ENCODE measurements at places on chromosomes 2 and 18. TPM values are rescaled to one million over a fixed set of nuclear protein-coding genes. Genes with fewer than 3 reads are reported as not detected.

ABCB11 gene
- not detected for total RNA-seq

LRRC30 gene
- not detected for total RNA-seq

ATP6V1B1 gene
- 0.09 TPM for total RNA-seq

DPP4 gene
- 203 TPM for total RNA-seq

IGFBP5 gene
- total RNA-seq, result 334 TPM

INHBB gene
- not detected for total RNA-seq

CNTNAP5 gene
- not detected for total RNA-seq

MYO3B gene
- 0.33 TPM for total RNA-seq

CD8B2 gene
- not detected for total RNA-seq

HNMT gene
- 32.2 TPM for total RNA-seq

LYPD6B gene
- total RNA-seq, result not detected

CHRNA1 gene
- total RNA-seq, result not detected

PECR gene
- 7.0 TPM for total RNA-seq

NEB gene
- total RNA-seq, result 0.41 TPM

ACVR1C gene
- 0.63 TPM for total RNA-seq
